ENCODE measurements at places on chromosomes 12 and 14.
A peak's percentile ranks its signal among the peaks of the same experiment; 100 is the strongest.

DNA sequence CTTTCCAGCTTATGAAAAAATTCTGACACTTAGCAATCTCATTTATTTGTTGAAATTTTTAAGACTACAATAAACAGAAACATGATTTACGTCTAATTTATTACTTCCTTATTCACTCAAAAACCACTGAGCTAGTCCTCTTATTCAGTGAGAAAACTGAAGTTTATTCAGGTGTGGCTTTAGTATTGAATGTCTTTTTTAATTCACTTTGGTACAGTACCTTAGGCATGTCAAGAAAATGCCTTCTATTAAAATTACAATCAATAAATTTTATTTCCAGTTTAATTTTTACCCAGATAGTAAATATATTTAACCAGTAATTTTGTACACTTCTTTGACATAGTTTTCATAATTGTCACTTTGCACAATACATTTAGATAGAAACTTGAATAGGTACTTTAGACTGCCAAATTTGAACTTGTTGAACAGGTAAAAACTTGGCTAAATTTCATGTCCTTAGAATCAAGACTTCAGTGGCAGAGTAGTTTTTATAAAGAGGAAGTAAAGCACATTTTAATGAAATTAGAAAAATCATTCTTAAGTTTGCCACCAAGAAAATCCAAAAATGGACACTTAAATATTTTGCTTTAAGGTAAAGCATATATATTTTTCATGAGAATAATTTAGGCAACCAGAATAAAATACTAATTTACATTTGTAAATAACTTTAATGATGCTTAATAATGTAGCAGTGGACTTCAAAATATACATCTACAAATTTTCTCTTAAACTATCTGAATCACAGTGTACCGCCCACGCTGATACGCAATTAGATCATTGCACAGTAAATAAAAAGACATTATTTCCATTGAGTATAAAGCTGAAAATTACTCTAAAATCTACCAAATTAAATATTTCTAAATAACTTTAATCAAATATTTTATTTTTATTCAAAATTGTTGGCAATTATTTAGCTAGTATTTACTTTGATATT is 159.1 kb downstream of the RASSF9 start:
- no peak for DNase-seq

GRCh38 chr12:26121323-26122060 is 3.3 kb downstream of the BHLHE41 start:
- peak; percentile 72 for DNase-seq

DNA sequence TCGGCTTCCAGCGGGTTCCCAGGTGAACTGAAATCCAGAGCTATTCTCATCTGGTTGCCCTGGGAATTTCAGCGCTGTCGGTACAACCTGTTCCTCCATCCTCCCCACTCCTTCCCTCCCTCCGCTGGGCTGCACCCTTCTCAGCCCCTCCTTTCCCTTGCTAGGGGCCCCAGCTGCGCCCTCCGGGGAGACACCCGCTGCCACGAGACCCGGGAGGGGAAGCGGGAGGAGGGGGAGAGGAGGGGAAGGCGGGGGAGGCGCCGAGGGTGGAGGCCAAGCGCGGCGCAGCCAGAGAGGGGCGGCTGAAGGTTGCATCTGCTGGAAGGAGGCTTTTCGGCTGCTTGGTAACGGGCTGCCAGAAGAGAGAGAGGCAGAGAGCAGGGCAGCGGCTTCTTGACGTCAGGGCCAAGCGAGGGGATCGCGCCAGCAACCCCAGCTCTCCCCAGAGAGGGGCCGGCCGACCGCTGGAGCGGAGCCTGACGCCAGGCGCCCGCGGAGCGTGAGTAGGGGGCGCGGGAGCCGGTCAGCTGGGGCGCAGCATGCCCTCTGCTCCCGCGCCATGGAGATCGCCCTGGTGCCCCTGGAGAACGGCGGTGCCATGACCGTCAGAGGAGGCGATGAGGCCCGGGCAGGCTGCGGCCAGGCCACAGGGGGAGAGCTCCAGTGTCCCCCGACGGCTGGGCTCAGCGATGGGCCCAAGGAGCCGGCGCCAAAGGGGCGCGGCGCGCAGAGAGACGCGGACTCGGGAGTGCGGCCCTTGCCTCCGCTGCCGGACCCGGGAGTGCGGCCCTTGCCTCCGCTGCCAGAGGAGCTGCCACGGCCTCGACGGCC is at the start of gene KCNA5:
Gene KCNA5, plus strand, starts transcription at position 291 of the 831 bp plus-strand sequence. Its CDS starts 269 bp downstream, at position 560.
- DNase-seq: no peak

GRCh38 chr14:25050269-25051150 is 563 bp upstream of the STXBP6 start:
- no peak for DNase-seq

- DNase-seq: no peak
Observed at GRCh38 chr12:58529114-58529665, 391.1 kb downstream of the LRIG3 start.

GRCh38 chr12:82740129-82741000 is 53.7 kb downstream of the TMTC2 start:
- no peak for DNase-seq

GRCh38 chr14:34203251-34203722 is 252.4 kb upstream of the EGLN3 start:
- no peak for DNase-seq
